Karpas-422 (cell line): ENCODE measurements at places on chromosomes 11 and 22. TPM values are rescaled to one million over a fixed set of nuclear protein-coding genes. Genes with fewer than 3 reads are reported as not detected.
A peak's percentile ranks its signal among the peaks of the same experiment; 100 is the strongest.

GRCh38 chr11:119756169-119756865, 27.3 kb upstream of the NECTIN1 start:
- DNase-seq = no peak

DNA sequence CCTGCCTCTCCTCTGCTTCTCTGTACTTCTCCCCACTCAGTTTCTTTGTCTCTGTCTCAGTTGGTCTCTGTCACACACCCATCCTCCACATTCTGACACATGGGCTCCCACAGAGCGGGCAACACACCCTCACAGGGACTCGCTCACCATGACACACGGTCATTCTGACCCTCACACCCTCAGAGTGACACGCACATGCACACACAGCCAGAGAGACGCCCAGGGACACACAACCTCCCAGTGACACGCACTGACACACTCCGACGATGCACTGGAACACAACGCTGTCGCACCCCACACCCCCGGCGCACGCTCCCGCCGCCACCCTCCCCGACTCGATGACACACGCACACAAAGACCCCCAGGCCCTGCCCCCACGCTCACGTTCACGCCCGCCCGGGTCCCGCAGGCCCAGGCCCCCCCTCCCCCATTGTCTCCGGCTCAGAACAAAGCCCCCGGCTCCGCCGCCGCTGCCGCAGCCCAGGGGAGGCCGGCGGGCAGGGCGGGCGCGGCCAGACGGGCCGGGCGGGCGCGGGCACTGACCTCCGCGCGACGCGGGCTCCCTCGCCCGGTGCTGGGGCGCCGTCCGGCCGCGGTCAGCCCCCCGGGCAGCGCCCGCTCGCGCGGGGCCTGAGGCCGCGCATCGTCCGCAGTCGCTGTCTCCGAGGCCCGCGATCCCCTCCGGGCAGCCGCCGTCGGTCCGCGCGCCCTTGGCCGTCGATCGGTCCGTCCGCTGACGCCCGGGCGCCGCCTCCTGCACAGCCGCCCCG, 404 bp downstream of the DCHS1 start:
- DNase-seq = no peak

Gene SLC17A6
- not detected in 2 replicates for total RNA-seq

Gene HBB
- total RNA-seq = not detected in 2 replicates

Gene DCDC1
- total RNA-seq = not detected in 2 replicates

Gene APOA4
- not detected in 2 replicates for total RNA-seq

Gene DDX10
- 103 and 121 TPM in 2 replicates for total RNA-seq

DNA sequence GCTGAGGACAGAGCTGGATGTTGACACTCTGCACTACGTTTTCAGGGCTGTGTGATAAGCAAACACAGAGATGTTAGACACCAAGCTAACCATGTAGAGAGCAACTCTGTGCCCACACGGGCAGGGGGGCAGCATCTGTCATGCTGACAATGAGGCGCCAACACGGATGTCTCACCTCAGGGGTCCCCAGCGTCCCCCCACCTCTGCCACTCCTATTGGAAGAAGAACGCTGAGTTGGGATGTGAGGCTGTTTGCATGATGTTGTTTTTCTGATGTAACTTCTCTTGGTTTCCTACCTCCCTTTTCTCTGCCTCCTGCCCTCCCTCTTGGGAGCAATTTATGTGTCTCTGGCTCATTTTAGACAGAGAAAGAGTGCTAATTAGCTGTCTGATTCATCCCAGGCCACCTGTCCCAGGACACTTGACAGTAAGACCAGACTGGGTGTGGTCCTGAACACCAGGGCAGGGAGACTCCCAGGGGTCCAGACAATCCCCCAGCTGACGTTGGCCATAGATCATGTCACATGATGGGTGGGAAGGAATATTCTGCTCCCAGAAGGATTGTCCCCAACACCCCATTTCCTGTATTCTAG, 89.2 kb upstream of the NCAM1 start:
- no peak for DNase-seq

Gene OSBP2
- 0.07 and 0.14 TPM in 2 replicates for total RNA-seq

DNA sequence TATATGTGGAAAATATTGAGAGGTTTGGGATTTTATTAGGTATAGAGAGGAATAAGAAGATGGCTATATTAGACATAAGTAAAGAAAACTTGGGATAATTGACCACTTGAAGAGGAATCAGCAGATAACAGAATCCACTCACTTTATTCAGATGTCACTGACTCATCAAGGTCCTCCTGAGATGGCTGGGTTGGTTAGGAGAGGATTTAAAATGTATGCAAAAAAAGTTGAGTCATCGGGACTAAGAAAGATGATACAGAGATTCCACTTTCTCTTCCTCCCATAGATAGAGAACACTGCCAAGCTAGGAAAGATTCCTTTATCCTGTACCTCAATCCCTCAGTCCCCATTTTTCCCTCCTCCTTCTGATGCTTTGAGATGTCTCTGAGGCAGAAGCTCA, at the start of gene OR6A2:
OR6A2 (minus strand) TSS at position 288 of the 400 bp plus-strand sequence. CDS start 3,981 bp downstream, outside the sequence.
- no peak for DNase-seq

- no peak for DNase-seq
Measured at GRCh38 chr11:133720951-133721350, 124.4 kb downstream of the SPATA19 start.

- DNase-seq = no peak
Measured at GRCh38 chr11:132971351-132971750, 561.0 kb downstream of the OPCML start.

Gene ZP1
- total RNA-seq = not detected in 2 replicates

Gene DDT
- total RNA-seq = 372 and 428 TPM in 2 replicates

Gene TRIM51
- total RNA-seq = not detected in 2 replicates

GRCh38 chr11:18171377-18172000, 1.1 kb upstream of the MRGPRX4 start:
- DNase-seq = peak; percentile 56

Gene GALNT18
- total RNA-seq = not detected in 2 replicates

GRCh38 chr11:68999093-68999747, 13.8 kb downstream of the MRGPRF start:
- no peak for DNase-seq

Gene TMPRSS5
- total RNA-seq = 0.19 TPM in 1 of 2 replicates, not detected in the other

GRCh38 chr11:41394521-41395195, 64.8 kb downstream of the LRRC4C start:
- DNase-seq = no peak

DNA sequence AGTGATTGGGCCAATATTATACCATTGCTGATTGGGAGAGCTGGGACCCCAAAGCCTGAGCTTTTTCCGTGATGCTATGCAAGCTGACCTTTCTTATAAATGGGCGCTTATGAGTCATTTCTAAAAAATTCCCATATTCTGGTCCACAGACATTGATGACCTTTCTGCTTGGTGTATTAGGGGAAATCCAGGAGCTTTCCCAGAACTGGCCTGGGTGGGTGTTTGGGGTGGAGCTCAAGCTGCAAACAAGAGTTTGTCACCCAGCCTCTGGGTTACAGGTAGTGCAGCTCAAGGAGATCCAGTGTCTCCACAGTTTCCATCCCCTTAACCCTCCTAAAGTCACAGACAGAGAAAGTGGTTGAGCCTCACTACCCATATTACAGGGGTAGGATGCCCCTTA, 67.7 kb downstream of the CCDC81 start:
- no peak for DNase-seq

DNA sequence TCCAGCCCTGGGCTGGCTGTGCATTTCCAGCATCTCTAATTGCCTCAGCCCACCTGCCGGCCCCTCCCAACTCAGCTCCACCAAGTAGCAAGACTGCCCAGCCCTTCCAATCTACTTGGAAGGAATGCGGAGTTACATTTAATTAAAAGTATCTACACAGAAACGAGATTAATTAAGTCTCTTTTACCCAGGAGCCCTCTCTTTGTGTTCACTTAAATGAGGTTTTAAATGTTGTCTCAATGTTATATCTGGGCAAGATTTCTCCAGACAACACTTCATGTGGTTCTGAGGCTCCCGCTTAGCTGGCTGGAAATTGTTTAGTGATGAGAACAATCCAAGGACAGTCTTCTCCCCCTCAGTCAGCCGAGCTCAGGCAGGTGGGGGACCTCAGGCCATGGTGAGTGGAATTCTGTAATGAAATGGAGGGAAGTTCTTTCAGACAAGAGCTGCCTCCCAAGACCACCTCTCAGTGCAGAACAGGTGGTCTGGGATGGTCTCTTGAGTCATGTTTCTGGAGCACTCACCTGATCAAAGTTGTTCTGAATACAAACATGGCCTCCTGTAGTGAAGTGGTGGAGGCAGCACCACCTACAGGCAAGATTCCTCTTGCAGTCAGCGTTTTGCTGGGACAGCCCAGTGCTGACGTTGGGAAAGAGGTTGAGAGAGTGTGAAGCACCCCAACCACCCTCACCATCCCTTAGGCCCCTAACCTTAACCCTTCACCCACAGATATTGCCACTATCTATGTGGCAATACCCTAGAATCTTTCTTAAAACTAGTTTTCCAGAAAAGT, 371.6 kb downstream of the CADM1 start:
- DNase-seq = peak; percentile 58

GRCh38 chr11:73760135-73760678, 667 bp downstream of the RAB6A start:
- peak; percentile 51 for DNase-seq

Gene TSPAN4
- total RNA-seq = 4.0 TPM in 1 of 2 replicates, not detected in the other

DNA sequence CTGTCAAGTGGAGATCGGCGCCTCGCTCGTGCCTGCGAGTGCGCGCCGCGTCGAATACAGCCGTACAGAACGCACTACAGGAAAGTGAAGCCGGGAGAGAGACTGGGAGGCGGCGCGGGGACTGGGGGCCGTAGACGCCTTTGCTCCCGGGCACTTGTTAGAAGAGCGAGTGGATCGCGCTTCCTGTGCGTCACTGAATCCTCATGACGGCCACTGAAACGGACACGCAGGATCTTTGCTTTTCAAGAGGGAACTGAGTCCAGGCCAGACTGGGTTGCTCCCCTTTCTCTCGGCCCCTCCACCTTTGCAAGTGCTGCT, 314 bp downstream of the RIC8A start:
- no peak for DNase-seq

Gene HEPN1
- total RNA-seq = not detected in 2 replicates

Gene CEP57
- 140 and 190 TPM in 2 replicates for total RNA-seq

- no peak for DNase-seq
Measured at GRCh38 chr22:31509061-31509762, 12.9 kb downstream of the SFI1 start.

Gene RTN4R
- 0.29 and 0.30 TPM in 2 replicates for total RNA-seq
